Left ventricle myocardium superior (tissue), 1 donor: ENCODE measurements at places on chromosomes 4 and X. TPM values are rescaled to one million over a fixed set of nuclear protein-coding genes. Genes with fewer than 3 reads are reported as not detected.

The FRYL gene
- 40.2 TPM for total RNA-seq

The RADX gene
- 0.64 TPM for total RNA-seq

The RENBP gene
- 8.9 TPM for total RNA-seq

DNA sequence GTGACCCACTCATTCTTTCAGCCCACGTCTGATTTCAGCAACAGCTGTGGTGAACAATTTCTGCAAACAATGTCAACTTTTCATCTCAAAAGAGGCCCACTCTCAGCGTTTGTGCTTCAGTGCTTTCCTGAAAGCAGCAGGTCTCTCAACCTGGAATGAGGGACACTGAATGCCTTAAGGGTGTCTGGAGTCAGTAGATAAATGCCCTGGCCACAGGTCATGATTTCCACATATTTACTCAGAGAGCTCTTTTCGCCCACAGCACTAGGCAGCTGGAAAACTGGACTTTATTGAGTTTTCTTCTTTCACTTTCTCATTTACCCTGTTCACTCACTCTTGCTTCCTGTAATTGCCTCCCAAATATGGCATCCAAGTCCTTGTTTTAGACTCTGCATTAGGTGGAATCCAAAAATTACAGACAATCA, 52.8 kb downstream of the NPFFR2 start:
- DNase-seq, result no peak

DNA sequence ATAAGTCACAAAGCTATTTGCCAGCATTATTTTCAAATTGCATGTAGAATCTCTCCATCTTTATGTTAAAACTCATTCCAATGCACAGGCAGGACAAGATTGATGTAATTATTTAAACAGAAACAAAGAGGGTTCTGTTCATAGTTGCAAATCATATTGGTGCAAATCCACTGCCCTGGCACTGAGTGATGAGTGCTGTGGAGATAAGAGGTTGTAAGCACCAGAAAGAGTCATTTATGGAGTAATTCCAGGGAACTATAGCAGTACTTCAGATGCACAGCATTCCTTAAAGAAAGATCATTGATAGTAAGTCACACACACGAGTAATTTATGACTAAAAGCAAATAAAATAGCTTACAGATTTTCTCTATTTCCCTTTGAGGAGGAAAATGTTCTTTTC, 337.7 kb upstream of the CTSO start:
- DNase-seq, result no peak

GRCh38 chrX:1150569-1151347, 61.7 kb downstream of the CRLF2 start:
- DNase-seq, result no peak
